ENCODE measurements at places on chromosomes 4 and X.

DNA sequence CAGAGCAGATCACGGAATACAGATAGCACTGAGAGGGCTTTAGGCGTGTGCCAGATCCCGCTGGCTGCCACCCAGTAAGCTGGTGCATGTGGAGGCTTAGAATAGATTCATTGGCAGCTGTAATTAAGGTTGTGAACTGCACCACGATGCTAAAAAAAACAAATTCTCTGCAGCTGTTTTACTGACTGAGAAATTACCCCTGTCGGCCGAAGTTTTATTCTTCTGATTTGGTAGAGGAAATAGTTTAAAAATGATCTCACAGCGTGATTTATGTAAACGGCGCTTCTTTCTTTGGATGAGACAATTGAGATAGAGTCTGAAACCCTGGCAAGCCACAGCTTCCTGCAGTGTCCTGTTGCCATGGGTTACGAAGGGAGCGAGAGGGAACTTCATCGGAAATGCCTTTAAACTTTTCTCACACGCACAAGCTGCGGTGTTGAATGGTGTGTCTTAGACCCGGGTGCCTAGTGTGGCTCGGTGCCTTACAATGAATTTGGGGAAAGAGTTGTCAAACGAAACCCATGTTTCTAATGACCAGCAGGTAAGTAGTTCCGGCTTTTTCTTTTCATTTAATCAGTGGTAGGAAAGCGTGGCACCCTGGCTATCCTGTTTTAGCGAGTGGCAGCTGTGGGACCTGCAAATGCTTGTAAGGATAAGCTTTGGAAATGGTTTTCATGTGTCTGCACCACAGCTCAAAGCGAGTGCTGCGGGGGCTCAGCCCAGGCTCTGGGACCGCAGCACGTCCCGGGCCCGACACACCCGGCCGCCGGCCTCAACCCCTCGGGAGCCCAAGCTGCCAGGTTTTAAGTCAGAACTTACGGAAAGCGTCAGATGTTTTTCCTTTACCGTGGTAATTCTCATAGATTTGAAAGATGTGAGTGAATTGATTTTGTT lies 71.7 kb upstream of the HGFAC start:
- DNase-seq: no peak

DNA sequence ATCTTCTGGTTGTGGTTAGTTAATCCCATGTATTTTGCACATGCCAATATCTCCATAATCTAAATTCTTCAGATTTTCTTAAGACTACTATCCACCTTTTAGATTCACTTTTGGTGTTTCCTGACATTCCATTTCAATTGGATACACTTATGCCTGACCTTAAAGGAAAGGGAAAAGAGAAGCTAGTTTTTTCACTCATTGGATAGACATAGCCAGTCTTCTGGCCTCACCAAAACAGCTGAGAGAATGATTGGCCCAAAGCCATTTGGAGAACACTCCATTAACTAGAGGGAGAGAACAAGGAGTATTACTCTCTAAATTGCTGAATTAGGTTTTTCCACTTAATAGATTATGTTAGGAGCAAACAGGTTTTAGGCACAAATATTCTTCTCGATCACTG lies 4.0 kb downstream of the PRPS1 start:
- DNase-seq: no peak

- no peak for DNase-seq
These were observed 99.7 kb upstream of the SLC7A11 start for GRCh38 chr4:138341739-138342415.

GRCh38 chr4:59597536-59598329 lies 1602.4 kb upstream of the ADGRL3 start:
- DNase-seq: no peak

DNA sequence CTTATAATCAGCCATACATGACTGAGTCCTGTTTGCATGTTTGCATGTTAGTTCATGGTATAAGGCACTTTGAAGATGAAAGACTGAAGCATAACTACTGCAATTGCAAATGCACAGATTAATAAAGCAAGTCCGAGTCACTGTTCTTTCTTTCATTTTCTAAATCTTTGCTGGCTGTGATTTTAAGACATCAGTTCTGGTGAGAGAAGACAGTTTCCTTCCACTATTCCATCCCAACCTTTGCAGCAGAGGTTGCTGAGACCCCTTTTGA lies 28.3 kb downstream of the RASL11B start:
- no peak for DNase-seq

GRCh38 chr4:60805500-60806313 lies 394.4 kb upstream of the ADGRL3 start:
- no peak for DNase-seq

GRCh38 chr4:41537292-41537890 lies 566 bp upstream of the LIMCH1 start:
- no peak for DNase-seq

DNA sequence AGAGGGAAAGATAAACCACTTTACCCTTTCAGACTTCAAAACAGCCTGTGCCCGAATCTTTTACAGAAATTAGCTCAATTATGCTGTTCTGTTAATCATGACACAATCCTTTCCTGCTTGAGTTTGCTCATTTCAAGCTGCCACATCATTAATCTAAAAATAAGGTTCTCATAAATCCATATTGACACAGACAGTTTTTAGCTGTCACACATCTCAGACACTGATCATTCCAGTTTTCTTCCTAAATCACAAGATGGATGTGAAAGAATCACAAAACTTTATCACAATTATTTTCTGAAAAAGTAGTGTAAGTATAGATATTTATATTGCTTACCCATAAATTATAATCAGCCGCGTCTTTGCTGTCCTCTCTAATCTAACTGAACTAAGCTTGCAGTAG lies 27.9 kb upstream of the AMELX start:
- no peak for DNase-seq

GRCh38 chrX:99242001-99242400 lies 1168.1 kb downstream of the PCDH19 start:
- DNase-seq: no peak

DNA sequence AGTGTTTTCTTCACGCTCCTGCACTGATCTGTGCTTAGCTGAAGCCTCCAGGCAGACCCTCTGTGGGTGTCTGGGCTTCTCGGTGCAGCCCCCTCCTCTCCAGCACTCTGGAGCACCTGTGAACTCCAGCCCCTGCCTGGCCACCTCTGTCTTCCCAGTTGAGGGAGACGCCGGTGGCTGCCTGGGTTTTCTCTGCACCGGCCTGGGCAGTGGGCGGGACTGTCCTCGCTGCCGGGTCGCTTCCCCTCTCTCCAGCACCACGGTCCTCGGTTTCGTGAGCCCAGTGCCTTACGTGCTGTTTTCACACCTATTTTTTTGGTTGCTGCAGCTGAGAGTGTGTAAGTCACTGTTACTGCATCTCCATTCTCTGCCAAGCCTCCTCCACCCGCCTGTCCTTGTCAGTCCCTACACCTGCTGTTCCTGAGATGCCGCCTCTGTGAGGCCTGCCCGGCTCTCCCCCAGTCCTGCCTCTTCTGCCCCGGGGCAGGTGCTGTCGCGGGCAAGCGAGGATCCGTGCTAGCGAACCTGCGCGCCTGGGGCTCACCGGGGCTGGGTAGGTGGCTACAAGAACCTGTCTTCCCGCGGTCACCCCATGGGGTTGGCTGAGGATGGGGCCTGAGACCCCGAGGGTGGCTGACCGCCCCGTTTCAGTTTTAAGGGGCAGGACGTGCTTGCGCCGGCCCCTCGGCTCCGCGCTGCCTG lies 2.4 kb upstream of the FGFRL1 start:
- DNase-seq: no peak

DNA sequence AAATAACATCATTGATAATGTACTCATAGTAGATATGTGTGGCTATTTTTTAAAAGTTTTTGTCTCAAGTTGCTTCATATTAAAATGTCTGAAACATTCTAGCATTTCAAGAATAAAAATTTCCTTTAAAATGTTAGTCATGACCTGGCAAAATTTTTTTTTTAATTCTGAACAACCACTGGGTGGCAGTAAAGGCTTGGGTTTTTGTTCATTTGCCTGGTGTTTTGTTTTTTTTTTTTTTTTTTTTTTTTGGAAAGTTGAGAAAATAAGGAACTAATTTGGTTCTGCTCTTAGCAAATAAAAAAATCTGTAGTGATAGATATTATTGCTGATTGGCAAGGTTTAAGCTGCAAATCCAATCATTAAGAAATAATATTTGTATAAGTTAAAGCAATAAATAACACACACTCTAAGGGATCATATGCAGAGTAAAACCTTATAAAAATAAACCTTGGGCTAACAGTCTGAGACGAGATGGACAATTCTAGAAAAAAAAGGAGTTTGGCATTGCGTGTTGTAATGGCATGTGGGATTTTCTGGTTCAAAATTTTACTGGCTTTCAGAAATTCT lies 81.4 kb downstream of the CEP44 start:
- DNase-seq: no peak

GRCh38 chrX:8743126-8743732 lies 11.3 kb upstream of the ANOS1 start:
- no peak for DNase-seq

GRCh38 chrX:55488006-55488592 lies 1.5 kb downstream of the USP51 start:
- peak; percentile 55 for DNase-seq

GRCh38 chr4:78418406-78418805 lies 133.2 kb upstream of the ANXA3 start:
- no peak for DNase-seq

GRCh38 chr4:140995058-140995457 lies 138.2 kb downstream of the RNF150 start:
- no peak for DNase-seq

GRCh38 chr4:13209600-13209999 lies 274.5 kb downstream of the RAB28 start:
- DNase-seq: no peak

DNA sequence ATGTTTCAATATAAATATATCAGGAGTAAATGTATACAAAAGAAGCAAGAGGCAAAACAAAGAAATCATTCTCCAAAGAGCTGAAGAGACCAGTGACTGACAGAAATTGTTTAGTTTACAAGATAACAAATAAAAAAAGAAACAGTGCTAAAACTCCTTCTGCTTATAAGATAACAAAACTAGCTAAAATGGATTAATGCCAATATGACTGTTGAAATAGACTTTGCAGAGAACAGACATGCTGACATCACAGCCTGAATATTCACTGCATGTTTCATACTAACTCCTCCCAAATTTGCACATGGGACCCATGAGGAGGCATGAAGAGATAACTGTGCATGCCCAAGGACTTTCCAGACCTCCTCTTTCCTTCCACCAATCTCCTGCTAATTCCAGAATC lies 6.2 kb upstream of the GABRA4 start:
- DNase-seq: no peak

DNA sequence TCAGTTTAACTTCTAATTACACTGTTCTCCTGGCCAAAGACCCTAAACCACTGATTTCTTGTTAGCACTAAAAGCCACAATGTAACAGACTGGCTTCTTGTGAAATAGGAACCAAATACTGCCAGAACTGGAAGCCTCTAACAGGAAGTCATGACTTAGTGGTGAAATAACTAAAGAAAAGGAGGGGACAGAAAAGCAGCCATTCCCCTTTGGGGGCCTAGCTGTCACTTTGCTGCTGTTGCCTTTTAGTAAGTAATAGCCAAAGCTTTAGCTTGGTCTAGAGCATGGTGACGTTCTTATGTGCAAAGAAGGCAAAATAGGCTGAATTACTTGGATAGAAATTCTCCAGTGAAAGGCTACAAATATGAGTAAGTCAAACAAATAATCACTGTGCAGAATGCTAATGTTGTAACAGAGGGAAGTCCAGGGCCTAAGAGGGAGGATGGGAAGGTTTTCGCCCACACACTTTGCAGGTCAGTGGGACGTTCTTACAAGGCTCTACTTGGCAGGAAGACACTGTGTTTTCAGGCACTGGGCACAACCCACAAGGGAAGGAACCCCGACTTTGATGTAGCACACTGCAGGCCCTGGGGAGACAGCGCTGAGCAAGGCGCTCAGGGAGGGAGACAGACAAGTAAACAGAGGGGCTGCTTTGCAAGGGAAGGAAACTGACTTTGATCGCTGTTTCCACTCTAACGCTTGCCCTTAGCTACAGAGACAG lies 16.7 kb downstream of the GAB3 start:
- DNase-seq: no peak

GRCh38 chr4:137635108-137635507 lies 102.8 kb upstream of the PCDH18 start:
- no peak for DNase-seq

DNA sequence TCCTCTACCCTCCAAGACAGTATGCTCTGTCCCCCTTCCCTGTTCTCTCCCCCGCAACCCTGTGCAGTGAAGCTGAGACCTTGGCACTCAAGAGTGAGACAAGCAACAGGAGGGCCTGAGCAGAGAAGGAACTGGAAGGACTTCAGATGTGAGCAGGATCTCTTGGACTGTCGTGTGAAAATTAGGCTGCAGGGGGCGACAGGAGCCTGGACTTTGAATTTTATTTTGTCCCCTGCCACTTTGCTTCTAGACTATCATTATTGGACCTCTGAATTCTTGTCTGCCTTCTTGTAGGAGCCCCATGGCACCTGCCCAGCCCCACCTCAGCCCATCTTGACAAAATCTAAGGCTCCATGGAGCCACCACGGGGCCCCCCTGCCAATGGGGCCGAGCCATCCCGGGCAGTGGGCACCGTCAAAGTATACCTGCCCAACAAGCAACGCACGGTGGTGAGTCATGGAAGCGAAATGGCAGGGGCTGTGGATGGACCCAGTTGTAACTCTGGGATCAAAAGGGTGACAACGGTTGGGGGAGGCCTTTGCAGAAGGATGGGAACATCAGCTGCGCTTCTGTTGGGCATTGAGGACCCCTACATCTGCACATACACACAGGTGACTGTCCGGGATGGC lies 1.7 kb downstream of the ARAF start:
- no peak for DNase-seq

DNA sequence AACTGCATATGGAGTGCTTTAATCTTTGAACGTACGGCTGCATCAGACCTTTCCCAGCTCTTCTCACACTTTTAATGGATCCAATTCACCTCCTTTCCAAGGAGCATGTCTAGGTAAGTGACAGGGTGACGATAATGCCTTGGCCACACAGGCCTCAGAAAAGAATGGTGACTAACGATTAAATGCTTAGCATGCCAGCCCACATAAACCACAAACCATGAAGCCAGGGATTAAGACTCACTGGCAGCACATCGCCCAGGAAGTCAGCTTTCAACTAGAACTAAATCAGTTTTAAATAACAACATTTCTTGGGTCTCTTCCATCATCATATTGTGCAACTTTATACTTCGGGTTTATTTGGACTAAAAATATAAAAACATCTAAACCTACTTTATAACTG lies 28.7 kb downstream of the INPP4B start:
- DNase-seq: no peak

Measured in vagina (tissue), 2 donors.